C1 segment of cervical spinal cord (tissue), 14 donors: ENCODE measurements at places on chromosomes 13 and 19.

GRCh38 chr13:53683608-53684007, 655.0 kb downstream of the OLFM4 start:
- DNase-seq: no peak

GRCh38 chr13:39941236-39941635, 285.8 kb downstream of the COG6 start:
- DNase-seq: no peak

DNA sequence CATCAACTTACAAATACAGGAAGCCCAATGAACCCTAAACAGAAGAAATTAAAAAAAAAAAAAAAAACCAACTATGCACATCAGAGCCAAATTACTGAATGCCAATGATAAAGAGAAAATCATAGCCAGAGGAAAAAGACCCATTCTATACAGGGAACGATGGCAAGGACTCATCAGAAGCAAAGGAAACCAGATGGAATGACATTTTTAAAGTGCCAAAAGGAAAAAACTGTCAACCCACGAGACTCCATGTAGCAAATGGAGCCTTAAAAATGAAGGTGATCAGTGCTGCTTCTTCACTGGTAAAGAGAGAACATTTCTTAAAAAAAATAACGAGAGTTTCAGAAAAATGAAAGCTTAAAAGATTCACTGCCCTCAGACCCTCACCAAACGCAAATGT, 18.3 kb downstream of the PCID2 start:
- DNase-seq: no peak

DNA sequence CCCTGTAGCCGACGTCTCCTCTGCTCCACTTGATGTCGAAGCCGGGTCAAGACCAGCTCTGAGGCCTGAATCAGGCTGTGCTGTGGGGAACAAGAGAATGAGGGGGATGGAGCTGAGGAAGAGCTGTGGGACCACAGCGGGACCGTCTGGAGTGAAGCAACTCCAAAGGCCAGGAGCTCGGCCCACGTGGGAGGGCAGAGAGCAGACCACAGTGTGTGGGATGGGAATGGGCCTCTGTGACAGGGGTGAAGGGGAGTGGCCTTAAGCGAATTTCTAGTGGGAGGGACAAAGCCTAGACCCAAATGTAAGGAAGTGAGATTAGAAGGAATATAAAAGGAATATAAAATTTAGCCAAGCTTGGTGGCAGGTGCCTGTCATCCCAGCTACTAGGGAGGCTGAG, 3.8 kb upstream of the SLC8A2 start:
- no peak for DNase-seq

- no peak for DNase-seq
Measured at GRCh38 chr19:3969435-3970312, 1.2 kb downstream of the DAPK3 start.

GRCh38 chr13:106566641-106567473, 1.1 kb downstream of the ARGLU1 start:
- no peak for DNase-seq

- DNase-seq: no peak
Measured at GRCh38 chr19:866769-867300, 7.4 kb downstream of the CFD start.

DNA sequence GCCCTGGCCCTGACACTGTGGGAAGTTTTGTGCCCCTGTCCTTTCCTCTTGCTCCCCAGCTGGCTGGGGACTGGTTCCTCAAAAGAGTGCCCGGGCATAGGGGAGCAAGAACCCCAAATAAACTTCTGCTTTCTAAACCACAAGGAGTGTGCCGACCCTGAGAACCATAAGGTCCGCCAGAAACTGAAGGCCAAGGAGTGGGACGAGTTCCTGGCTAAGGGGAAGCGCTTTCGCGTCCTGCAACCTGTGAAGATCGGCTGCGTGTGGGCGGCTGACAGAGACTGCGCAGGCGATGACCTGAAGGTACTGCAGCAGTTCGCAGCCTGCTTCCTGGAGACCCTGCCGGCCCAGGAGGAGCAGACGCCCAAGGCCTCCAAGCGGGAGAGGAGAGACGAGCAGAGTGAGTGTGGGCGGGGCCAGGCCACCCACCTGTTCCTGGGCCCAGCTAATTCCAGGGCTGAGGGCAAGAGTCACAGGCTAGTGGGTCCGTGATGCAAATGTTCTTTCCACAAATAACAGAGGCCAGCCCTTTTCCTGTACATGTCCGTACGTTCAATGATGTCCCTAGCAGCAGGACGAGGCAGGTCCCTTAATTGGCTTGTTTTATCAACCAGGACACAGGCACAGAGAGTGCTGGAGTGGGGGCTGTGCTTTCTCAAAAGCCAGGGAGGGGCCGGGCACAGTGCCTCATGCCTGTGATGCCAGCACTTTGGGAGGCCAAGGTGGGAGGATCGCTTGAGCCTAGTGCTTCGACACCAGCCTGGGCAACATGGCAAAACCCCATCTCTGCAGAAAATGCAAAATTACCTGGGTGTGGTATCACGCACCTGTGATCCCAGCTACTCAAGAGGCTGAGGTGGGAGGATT, 25.6 kb downstream of the UBXN6 start:
- DNase-seq: peak; percentile 35

DNA sequence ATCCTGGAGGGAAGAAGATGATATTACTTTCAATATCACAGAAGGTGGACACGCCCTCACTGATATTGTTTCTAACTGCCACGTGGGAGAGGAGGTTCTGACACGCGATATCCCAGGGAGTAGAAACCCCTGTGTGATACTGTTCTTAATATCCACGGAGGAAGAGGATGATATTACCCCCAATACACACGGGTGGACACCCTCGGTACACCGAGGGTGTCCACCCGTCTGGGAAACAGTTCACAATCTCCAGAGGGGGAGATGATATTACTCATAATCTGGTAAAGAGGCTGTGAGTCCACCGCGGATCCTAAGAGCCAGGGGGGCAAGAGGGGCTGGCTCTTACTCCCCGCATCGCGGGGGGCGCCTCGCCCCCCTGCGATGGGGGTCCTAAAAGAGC, 29.7 kb upstream of the RGCC start:
- DNase-seq: no peak

DNA sequence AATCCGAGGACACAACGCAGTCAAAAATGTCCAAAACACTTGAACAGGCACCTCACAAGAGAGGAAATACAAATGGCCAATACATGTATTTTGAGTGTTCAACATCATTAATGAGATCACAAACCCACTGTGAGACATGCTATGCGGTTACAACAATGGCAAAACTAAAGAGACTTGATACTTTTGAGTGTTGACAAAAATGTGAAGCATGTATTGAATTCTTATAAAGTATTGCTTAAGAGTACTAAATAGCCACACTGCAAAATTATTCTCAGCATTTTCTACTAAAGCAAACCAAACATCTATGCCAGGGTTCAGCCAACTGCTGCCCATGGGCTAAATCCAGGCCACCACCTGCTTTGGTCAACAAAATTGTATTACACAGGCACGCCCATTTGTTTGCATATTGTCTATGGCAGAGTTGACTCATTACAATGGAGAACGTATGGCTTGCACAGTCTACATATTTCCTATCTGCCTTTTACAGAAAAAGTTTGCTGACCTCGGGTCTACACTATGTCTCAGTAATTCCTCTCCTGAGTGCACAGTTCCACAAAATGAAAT, 135.3 kb downstream of the B3GLCT start:
- DNase-seq: no peak

DNA sequence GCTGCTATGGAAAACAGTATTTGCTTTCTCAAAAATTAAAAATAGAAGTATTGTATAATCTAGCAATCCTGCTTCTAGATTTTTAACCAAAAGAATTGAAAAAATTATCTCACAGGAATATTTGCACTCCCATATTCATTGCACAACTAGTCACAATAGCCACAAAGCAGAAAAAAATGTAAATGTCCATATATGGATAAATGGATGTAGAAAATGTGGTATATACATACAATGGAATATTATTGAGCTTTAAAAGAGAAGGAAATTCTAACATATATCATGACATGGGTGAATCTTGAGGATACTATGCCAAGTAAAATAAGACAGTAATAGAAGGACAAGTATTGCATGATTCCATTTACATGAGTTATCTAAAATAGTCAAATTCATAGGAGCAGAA, 2753.0 kb downstream of the PCDH9 start:
- DNase-seq: no peak

DNA sequence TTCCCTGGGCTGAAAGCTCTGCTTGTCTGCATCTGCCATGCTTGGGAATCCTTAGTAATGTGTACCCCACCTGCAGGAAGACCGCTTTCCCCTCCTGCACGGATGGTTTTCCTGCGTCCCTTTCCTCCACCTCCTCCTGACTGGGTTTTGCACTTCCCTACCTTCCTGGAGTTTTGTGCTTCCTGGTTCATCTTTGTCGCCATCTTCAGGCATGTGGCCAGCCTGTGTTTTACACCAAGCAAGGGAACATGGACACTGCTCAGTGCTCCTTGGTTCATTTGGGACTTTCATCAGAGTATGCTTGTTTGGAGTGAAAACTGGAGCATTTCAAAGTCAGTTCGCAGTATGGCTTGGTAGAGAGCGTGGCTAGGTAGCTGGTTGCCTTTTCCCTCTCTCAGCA, 30.7 kb downstream of the ERICH6B start:
- DNase-seq: no peak

GRCh38 chr13:60701895-60702294, 304.9 kb downstream of the TDRD3 start:
- no peak for DNase-seq

DNA sequence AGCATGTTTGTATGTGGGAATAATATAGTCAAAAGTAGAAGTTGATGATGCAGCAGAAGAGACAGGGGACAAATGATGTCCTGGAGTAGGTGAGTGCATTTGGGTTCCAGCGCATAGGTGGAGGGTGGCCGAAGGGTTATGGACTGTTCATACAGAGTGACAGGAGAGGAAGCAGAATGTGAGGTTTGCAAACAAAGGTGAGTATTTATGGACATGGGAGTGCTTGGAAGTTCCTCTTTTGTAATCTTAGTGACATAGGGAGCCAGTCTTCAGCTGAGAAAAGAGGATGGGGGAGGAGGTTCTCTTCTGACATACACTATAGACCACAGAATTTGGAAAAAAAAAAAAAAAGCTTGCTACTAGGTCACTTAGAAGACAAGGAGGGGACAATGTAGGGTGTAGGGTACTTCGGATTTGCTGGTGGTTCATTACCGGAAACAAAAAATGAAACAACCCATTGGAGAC, 331.6 kb downstream of the DLEU7 start:
- no peak for DNase-seq

DNA sequence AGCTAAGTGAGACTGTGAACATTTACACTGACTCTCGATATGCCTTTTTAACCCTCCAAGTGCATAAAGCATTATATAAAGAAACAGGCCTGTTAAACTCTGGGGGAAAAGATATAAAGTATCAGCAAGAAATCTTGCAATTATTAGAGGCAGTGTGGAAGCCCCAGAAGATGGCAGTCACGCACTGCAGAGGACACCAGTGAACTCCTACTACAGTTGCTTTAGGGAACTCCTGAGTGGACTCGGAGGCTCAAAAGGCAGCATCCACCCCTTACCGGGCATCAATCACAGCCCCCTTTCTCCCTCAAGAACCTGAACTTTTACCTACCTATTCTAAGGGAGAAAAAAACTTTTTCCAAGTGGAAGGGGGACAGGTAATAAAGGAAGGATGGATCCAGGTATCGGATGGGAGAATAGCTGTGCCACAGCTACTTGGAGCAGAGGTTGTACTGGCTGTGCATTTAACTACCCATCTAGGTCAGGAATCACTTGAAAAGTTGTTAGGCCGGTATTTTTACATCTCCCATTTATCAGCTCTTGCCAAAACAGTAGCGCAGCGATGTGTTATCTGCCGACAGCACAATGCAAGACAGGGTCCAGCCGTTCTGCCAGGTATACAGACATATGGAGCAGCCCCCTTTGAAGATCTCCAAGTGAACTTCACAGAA, 80.1 kb downstream of the ZNF486 start:
- DNase-seq: peak; percentile 29

DNA sequence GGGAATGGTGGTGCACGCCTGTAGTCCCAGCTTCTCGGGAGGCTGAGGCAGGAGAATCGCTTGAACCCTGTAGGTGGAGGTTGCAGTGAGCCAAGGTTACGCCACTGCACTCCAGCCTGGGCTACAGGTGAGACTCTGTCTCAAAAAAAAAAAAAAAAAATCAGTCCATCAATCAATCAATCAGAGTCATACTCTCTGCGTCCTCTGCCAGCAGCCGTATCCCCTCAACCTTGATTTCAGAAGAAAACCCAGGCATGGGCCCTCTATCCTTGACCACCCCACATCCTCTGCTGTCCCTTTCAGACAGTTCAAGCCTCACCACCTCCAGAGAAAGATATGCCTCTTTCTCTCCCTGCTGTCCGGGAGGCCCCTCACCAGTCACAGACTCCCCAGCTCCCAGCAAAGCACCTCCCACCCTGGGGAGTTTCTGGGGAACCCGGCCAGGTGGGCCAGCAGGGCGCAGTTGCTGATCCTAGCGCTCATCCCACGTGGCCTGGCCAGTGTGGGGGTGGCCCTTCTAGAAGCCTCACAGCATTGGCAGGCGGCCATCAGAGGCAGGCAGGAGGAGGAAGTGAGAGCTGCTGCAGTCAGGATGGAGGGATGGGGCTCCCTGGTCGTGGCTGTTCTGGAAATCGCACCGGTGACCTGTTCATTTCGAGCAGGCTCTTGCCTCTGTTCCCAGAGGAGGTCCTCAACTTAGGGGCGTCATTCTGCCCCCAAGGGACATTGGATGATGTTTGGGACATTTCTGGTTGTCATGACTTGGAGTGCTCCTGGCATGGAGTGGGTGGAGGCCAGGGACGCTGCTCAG, 10.2 kb upstream of the JSRP1 start:
- peak; percentile 59 for DNase-seq

DNA sequence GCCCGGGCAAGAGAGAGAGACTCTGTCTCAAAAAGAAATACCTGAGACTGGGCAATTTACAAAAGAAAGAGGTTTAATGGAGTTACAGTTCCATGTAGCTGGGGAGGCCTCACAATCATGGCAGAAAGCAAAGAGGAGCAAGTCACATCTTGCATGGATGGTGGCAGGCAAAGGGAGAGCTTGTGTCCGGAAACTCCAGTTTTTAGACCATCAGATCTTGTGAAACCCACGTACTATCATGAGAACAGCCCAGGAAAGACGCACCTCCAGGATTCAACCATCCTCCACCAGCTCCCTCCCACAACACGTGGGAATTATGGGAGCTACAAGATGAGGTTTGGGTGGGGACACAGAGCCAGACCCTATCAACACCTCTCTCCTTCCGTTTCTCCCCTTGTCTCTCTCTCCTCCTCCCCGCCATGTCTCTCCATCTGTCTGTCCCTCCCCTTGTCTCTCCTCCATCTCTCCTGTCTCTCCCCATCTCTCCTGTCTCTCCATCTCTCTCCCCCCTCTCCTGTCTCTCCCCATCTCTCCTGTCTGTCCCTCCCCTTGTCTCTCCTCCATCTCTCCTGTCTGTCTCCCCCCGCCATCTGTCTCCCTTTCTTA, 10.0 kb downstream of the POLR2E start:
- no peak for DNase-seq

- DNase-seq: peak; percentile 3
Measured at GRCh38 chr13:79541426-79542049, 60.6 kb downstream of the NDFIP2 start.

DNA sequence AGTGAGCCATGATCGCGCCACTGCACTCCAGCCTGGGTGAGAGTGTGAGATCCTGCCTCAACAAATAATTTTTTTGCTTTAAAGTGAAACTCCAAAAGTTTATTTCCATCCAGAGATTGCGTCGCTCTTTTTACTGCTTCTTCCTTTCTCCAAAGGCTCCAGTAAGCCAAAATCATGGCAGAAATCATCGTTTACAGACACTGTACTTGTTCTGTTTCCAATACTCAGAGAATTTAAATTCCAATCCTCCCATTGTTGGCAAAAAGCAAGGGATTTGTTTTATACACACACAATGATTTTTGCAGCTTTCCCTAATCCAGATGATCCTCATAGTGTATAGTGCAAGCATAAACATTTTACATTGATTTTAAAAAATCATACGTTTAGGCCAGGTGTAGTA, 15.3 kb downstream of the FBXO27 start:
- DNase-seq: no peak
